ENCODE measurements at places on chromosomes 4 and X.

GRCh38 chr4:77120886-77121508 is 36.0 kb upstream of the CCNG2 start:
- no peak for DNase-seq

- no peak for DNase-seq
These were observed 59.3 kb downstream of the CNGA2 start for GRCh38 chrX:151793886-151794285.

- DNase-seq, result no peak
These were observed 42.3 kb upstream of the SRD5A3 start for GRCh38 chr4:55303760-55304165.

GRCh38 chrX:141176586-141177451 is at the start of gene LDOC1:
Gene LDOC1, minus strand, starts transcription at chrX:141177129. Its CDS starts 108 bp downstream, at chrX:141177021.
- peak; percentile 7 for DNase-seq

DNA sequence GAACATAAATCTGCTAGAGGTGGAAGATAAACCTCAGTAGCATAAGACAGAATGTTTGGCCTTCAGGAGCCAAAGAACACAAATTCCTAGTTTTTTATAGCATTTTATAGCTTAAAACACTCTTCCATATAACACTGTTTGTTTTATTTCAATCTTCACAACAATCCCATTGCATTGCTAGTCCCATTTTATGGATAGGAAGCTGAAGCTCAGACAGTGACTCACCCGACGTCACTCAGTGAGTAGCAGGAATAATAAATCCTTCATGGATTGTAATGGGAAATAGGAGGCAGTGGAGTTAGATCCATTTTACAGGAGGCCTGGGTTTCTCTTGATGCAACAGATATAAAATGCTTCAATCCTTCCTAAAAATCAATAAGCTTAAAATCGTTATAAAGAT is 217.5 kb downstream of the RAB28 start:
- DNase-seq, result no peak

Data from activated naive CD8-positive, alpha-beta T cell treated with anti-CD3 and anti-CD28 coated beads, Interleukin-2, amount 50 U/mL, for 16 hours (primary cell).